Omental fat pad (tissue), 4 donors: ENCODE measurements at places on chromosomes 5 and 9.
A peak's percentile ranks its signal among the peaks of the same experiment; 100 is the strongest.

GRCh38 chr5:154559398-154560276 lies 81.6 kb upstream of the HAND1 start:
- DNase-seq = no peak

DNA sequence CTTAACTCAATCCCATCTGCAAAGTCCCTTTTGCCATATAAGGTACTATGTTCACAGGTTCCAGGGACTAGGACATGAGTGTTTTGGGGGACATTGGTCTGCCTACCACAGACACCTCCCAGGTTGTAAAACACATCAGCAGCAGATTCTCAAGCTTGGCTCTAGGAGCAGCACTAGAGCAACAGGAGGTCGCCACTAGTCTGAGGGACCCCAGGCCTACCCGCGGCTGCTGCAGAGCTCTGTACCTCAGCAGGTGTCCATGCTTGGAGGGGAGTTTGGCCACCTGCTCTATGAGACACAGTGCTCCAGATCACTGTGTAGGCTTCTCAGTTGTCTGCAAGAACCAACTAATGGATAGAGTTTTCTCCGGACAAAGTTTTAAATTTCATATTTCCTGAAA lies 262.2 kb upstream of the ARRDC3 start:
- DNase-seq = no peak

DNA sequence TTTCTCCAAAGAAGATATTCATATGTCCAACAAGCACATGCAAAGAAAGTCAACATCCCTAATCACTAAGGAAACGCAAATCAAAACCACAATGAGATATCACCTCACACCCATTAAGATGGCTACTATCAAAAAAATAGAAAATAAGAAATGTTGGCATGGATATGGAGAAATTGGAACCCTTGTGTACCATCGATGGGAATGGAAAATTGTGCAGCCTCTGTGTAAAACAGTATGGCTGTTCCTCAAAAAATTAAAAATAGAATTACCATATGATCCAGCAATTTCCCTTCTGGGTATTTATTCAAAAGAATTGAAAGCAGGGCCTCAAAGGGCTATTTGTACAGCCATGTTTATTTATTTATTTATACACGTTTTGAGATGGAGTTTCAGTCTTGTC lies 43.0 kb upstream of the HRH2 start:
- DNase-seq = no peak

DNA sequence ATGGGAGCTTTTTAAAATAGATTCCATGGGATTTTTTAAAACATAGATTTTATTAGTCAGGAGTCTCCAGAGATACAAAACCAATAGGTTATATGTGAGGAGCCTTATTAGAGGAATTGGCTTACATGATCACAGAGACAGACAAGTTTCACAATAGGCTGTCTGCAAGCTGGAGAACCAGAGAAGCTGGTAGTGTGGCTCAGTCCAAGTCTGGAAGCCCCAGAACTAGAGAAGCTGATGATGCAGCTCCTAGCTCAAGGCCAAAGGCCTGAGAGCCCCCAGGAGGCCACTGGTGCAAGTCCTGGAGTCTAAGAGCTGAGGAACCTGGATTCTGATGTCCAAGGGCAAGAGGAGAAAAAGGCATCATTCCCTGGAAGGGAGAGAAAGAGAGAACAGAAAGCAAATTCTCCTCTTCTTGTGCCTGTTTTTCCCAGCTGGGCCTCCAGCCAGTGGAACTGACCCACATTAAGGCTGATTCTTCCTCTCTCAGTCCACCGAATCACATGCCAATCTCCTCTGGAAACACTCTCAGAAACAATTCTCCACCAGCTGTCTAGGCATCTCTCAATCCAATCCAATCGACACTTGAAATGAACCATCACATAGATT lies 59.3 kb downstream of the AHRR start:
- no peak for DNase-seq

GRCh38 chr5:143219696-143220095 lies 183.8 kb downstream of the NR3C1 start:
- no peak for DNase-seq

GRCh38 chr9:127178686-127179632 lies 56.5 kb upstream of the ANGPTL2 start:
- DNase-seq = peak; percentile 18

GRCh38 chr9:87307848-87308247 lies 189.8 kb upstream of the DAPK1 start:
- DNase-seq = no peak

GRCh38 chr9:133788819-133789717 lies 50.9 kb upstream of the SARDH start:
- DNase-seq = no peak

GRCh38 chr9:13324988-13325387 lies 45.5 kb upstream of the MPDZ start:
- DNase-seq = no peak

DNA sequence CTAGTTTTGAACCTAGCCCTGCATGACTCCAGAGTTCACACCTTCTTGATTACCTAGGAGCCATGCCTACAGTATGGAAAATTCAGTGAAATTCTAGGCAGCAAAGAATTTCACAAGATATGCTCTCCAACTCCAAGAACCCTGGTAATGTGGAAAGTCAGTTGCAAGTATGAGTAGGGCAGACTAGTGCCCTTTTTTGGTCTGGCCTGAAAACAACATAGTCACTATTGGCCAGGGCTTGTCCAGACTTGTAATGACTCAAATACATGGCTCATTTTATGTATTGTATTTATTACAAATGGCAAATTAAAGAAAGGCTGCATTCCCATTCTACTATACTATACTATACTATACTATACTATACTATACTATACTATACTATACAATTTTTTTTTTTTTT lies 160.4 kb downstream of the ESM1 start:
- DNase-seq = no peak

DNA sequence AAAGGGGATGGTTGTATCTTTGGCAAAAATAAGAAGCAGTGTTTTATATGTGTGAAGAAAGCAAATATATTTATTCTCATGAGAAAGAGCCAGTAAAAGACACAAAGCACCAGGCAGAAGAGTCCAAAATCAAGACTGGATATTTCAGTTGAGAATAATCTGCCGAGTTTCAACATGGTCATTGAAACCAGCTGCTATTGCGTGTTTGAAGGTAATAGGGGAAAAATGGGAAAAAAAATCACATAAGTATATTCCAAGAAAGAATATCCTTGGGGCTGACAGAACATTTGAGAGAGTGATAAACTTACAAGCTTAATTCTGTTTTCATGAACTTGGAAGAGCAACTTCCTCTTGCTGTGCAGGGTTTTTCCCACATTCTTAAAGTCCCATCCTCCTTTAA lies 79.9 kb downstream of the ISOC1 start:
- no peak for DNase-seq

DNA sequence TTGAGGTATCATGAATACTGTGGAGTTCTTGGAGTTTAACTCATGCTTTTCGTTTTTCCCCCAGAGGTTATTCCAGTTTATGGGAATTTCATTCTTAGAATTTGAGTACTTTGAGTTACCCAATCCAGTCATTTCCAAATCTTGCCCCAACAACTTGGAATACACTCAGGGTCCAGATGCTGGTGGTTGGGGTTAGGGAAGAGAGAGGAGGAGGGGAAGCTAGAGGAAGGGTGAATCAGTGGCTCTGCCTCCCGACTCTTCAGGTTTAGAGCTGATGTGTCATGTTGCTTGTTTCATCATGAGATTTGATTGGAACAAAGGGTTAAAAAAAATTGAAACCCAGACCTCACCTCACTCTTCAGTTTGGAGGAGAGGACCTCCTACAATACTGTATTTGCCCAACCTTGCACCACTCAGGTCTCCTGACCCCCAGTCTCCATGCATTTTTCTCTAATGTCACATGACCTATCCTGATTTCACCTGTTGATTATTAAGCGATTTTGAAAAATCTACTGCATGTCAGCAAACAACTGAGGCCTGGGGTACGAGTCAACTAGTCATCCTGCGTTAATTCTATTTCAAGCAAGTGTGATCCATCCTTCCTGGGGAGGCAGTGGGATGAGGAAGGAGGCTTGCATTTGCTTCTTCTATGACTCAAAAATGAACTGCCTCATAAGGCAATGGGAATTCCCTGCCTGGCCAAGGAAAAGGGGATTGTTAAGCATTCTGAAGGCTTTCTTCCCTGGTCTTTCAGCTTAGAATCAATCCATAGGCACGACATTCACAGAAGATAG lies 6.2 kb upstream of the SLC1A3 start:
- DNase-seq = no peak

DNA sequence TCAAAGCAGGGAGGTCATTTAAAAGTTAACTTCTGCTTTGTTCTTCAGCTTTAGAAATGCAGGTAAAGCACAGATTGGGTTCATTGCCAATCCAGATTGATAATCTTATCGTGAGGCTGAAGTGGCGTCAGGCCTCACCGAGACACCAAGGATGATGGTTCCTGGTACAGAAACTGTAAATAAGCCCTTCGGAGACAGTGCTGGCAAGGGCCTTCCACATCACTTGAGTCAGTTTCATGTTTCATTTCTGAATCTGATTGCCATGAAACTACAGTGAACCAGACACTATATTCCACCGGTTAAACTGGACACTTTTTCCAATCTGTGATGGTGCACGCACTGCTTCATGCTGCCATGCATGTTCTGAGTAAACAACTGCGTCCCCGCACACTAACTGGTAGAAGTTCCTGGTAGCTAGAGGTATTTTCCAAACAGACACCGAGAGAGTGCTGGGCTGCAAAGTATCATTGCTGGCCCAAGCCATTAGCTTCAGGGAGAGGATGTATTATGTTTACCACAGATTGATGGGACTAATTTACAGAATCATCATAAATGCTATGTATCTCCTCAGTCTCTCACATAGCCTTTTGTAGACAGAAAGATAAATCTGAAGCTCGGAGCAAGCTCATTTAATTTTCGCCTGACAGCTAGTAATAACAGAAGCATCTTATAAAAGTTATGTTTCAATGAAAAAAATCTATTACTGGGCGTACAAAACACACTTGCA lies 336.1 kb downstream of the GLIS3 start:
- no peak for DNase-seq

DNA sequence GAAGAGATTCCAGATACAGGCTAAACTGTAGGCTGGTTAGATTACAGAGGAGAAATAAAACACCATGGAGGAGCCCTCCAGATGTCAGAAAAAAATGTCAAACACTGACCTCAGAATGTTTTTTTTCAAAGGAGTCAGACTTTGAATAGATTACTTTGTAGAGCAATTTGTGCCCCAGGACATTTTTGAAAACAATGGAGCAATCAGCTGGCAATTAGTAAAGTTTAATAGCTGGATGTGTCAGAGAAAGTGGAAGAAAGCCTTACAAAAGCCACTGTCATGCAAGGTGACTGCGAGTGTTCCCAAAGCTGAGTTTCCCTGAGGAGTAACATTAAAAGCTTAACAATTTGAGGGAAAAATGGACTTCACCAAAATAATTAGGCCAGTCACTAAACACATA lies 417.8 kb upstream of the CTNND2 start:
- no peak for DNase-seq
